ENCODE measurements at places on chromosomes 2 and 18.

DNA sequence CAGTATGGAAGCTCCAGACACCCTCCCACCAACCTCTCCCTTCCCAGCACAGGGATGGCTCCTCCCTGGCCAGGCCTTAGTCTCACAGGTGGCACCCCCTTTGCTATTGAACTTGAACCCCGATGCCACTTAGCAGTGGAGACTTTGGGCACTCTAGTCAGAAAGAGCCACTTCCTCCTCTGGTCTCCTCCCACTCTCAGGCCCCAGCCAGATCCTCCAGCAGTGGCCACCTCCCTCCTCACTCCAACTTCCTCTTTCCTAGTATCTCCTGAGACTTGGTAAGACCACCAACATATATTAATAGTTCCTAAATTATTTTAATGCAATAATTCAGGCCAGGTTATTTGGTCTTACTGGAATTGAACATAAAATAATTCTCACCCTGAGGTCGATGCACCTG lies 437.2 kb upstream of the ID2 start:
- no peak for DNase-seq

- no peak for DNase-seq
Measured at GRCh38 chr2:160353166-160353565, 140.4 kb downstream of the RBMS1 start.

- DNase-seq: no peak
Measured at GRCh38 chr2:37742286-37742685, 70.8 kb upstream of the CDC42EP3 start.

- no peak for DNase-seq
Measured at GRCh38 chr2:233480490-233481202, 85.9 kb downstream of the USP40 start.

DNA sequence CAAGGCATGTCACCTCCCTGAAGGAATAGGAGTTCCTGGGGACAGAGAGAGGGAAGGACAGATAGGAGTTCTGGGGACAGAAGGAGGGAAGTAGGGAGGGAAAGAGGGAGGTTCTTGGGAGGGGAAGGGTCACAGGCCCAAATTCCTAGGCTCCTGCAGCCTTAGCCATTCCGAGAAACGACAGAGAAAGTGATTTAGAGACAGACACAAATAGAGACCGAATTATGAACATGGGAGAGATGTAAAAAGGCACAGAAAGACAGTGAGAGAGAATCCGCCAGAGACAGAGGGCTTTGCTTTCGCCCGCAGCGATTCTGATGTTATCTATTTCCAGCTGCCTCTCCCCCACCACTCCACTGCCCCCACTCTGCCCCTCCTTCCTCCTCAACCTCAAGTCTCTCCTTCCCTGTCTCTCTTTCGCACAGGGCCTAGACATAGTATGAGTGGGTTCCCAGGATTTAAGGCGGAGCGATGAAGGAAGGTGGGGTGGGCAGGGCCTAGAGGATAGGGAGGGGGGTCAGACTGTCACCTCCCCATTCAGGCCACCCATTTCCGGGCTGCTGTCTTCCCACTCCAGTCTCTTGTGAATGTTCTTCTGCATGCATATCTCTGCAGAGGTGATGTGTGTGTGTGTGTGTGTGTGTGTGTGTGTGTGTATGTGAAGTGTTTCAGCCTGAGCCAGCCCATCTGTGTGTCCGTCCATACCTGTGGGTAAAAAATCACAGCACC lies 3.3 kb upstream of the WNT6 start:
- peak; percentile 36 for DNase-seq

DNA sequence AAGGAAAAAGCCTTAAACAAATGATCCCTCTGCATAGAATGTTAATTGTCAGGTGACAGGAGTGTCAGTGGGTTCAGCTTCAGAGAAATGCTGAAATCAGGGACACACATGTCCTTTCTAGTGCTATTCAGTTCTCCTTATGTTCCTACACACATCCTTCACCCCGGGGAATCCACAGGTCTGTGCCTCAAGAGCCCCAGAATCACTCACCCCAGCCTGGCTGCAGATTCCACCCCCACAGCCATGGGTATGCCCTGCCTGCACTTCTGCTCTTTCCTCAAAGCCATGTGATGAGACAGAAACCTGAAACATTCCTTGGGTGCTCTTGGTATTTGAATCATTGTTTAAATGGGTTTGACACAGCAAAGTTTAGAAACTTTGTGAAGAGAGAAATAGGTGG lies 27.4 kb upstream of the FZD7 start:
- no peak for DNase-seq

DNA sequence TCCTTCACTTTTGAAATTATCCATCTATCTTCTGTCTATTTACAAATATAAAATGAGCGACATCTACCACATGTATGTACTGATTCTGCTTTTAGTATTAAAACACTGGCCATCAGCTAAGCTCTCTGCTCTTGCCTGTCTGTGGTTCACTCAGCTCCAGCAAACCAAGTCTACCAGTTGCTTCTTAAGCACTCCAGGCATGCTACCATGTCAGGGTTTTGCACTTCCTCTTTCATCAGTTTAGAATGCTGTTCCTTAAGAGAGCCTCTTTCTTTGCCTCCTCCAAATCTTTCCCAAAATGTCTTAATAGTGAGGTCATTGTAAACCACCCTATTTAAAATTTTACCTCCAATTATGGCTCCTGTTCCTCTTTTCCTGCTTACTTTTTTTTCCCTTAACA lies 59.5 kb downstream of the SCN3A start:
- DNase-seq: no peak

- no peak for DNase-seq
Measured at GRCh38 chr2:171791361-171791760, 102.7 kb downstream of the SLC25A12 start.

GRCh38 chr18:26655525-26656430 lies 107.4 kb upstream of the KCTD1 start:
- peak; percentile 68 for DNase-seq

- DNase-seq: no peak
Measured at GRCh38 chr2:187466129-187466792, 18.2 kb upstream of the CALCRL start.

GRCh38 chr18:30234755-30235154 lies 807.8 kb downstream of the DSC3 start:
- no peak for DNase-seq

GRCh38 chr2:74515981-74516633 lies 1.9 kb downstream of the TLX2 start:
- DNase-seq: peak; percentile 54

- DNase-seq: no peak
Measured at GRCh38 chr2:208266553-208266893, 468 bp downstream of the PIKFYVE start.

GRCh38 chr2:65268957-65269356 lies 41.3 kb downstream of the ACTR2 start:
- DNase-seq: no peak

- DNase-seq: peak; percentile 52
Measured at GRCh38 chr2:230865766-230866755, 1.3 kb downstream of the ITM2C start.

- peak; percentile 52 for DNase-seq
Measured at GRCh38 chr2:84830095-84830494, 50.8 kb downstream of the TRABD2A start.

GRCh38 chr2:74602586-74603281 lies 45.4 kb downstream of the M1AP start:
- DNase-seq: no peak

GRCh38 chr2:165126244-165126643 lies 77.6 kb downstream of the SCN3A start:
- no peak for DNase-seq

DNA sequence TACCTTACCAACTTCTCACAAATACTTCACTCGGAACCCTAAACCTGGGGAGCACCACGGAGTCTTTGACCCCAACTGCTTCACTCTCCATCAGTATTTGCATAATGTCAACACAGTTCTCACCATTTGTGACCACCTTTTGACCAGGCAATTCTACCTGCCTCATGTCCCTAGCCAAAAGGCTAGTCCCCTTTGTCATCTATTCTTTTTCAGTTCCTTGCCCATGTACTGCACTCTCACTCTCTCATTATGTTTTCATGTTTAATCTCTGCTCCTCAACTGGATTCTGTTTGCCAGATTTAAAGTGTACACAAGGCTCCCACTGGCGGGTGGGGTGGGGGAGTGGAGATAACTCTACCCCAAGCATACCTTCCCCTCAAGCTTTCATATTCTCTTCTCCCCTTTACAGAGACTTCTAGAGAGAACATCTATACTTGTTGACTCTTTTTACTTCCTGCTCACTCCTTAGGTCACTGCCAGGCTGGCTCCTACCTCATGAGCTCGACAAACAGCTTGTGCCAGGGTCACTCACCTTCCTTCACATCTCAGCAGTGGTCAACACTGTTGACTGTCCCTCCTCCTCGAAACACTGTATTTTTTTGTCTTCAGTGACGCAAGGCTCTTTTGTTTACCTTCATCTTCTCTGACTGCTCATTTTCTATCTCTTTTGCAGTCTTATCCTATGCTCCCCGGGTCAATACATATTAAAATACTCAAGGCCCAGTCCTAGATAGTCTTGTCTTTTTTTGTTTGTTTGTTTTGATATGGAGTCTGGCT lies 88.7 kb upstream of the MAP4K3 start:
- no peak for DNase-seq

GRCh38 chr2:73762571-73762970 lies 17.3 kb downstream of the DUSP11 start:
- no peak for DNase-seq

- no peak for DNase-seq
Measured at GRCh38 chr18:3675446-3675845, 225.5 kb downstream of the TGIF1 start.

DNA sequence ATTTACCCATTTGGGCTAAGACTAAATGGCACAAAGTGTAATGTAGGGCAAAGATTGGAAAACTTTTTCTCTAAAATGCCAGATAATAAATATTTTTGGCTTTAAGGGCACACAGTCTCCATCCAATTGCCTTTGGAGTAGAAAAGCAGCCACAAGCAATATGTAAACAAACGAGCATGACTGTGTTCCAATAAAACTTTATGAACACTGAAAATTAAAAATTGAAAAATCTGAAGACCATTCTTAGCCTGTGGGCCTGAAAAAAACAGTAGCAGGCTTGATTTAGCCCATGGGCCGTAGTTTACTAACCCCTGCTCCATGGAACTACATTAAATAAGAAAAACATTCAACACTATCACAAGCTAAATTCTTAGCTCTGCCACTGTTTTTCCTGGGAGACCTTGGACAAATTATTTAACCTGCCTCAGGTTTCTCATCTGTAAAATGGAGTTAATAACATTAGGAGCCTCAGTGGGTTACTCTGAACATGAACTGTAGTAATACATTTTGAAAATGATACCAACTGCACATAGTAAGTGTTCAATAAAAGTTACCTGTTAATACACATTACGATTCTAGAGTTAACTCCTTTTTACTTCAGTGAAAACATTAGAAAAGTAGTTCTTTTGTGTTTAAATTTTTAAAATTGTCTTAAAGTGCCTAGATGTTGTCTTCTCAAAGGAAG lies 1.3 kb downstream of the IFIH1 start:
- no peak for DNase-seq

- DNase-seq: no peak
Measured at GRCh38 chr2:160813506-160813858, 319.9 kb upstream of the RBMS1 start.

GRCh38 chr2:98012561-98012991 lies 16.8 kb upstream of the TMEM131 start:
- DNase-seq: no peak

DNA sequence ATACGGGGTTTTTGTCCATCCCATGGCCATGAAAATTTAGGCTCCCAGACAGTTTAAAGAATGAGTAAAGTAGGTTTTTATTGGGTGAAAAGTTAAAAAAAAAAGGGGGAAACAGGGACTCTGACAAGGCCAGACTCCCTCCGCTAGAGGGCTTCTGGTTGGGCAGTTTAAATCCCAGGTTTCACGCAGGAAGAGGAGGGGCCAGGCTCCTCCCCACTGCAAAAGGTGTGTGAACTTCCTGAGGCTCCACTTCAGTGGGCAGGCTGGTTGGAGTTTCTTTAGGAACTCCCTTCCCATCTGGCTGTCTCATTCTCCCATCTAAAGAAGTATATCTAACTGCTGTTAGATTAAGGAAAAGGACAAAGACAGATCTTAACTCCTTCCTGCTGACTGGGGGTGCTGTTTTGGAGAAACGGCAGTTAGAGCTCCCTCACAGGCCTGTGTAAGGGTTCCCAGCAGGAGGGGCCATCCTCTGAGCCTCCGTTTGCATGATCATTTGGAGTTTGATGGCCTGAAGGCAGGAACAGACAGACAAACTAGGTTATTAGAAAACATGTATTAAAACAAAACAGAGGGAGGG lies 1160.7 kb downstream of the CNTNAP5 start:
- DNase-seq: no peak

- no peak for DNase-seq
Measured at GRCh38 chr2:224166654-224167053, 127.6 kb upstream of the SERPINE2 start.

GRCh38 chr2:165558832-165559231 lies 89.3 kb downstream of the CSRNP3 start:
- DNase-seq: peak; percentile 14

DNA sequence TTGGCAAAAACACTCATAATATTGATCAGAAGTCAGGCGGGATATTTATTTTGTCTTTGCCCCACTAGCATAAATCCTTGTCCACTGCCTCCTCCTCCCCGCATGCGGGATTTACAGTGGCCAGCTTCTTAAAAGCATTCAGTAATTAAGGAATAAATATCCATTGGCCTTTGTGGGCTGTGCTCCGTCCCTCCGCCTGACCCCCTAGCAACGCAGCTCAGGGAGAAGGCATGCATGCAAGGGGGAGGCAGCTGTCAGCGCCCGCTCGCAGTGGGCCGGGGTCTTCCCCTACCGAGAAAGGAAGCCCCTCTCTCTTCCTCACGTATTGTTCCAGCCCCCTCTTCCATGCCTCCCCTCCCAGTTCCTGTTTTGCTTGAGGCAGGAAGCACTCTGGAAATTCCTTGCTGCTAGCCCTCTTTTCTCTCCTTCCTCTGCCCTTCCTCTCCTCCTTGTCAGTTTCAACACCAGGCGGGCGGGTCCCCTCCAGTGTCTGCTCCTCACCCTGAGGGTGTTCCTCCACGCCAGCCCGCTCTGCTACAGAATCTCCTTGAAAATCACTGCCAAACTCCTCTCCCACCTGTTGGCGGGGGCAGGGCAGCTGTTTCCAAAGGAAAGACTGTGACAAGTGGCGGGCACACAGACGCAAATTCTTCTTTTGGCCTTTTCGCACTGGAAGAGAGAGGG lies 60.1 kb downstream of the GBX2 start:
- no peak for DNase-seq

DNA sequence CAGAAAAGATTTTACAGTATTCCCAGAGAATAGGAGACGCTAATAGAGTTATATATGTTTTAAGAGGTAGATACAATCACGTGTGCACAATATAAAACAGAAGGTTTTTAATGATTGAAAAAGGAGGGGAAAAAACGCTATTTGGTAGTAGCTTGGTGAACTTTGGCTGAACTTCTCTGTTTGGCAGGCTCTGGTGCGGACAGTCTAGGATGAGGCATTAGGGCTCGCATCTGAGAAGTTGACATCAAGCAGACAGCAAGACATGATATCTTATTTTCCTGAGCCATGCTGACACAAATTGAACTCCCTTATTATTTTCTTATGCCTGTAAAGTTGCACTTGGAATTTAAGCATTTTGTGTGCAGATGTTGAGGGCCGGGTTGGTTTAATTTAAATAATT lies 176.6 kb downstream of the EN1 start:
- no peak for DNase-seq

DNA sequence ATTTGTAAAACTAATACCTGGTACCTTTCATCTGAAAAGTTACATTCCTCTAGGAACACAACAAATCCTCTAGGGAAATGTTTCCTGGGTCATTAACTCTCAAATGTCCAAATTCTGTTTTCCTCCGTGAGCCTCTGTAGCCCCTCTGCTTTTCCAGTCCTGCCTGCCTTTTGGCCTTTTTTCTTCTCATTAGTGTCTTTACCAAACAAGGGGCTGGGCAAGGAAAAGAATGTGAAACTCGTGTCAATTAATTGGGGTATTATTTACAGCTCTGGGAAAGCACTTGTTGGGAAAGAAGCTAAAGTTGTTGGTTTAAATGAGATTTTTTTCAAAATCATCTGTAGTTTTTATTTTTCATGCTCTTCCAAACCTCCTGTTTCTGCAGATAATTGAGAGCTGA lies 198.1 kb upstream of the NRP2 start:
- DNase-seq: no peak
